ENCODE measurements at places on chromosomes 11 and 22. TPM values are rescaled to one million over a fixed set of nuclear protein-coding genes. Genes with fewer than 3 reads are reported as not detected.

DNA sequence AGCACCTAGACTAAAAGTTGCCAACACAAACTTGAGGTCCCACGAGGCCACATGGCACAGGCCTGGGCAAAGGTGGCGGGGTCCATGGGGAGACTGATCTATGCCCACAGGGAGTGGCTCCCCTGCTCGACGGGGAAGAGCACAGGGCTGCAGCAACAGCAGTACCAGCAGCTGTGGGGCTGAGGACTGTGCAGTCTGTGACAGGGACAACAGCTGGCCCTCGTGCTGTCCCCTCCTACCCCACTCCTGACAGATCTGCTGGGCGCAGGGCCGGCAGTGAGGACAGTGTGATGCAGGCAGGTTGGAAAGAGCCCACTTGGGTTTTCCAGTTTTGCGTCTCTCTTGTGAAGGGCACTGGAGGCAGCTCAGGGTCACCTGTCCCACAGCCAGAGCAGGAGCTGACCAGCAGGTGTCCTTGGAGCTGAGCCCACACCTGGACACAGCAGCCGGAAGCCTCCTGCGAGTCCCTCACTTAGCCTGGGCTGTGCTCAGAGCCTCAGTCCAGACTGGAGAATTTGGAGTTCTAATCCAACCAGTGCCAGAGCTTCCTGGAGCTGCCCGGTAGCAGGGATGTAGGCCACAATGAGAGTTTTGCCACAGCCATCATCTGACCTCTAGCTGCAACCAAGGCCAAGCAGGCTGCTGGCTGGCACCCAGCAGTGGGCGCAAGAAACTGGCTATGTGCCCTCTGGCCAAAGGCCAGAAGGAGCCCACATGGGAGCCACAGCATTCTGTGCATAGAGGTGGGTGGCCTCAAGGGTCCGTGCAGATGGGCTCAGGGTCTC is 3.6 kb upstream of the GAS2L1 start:
- peak; percentile 41 for DNase-seq

Gene MYO18B
- not detected for total RNA-seq

DNA sequence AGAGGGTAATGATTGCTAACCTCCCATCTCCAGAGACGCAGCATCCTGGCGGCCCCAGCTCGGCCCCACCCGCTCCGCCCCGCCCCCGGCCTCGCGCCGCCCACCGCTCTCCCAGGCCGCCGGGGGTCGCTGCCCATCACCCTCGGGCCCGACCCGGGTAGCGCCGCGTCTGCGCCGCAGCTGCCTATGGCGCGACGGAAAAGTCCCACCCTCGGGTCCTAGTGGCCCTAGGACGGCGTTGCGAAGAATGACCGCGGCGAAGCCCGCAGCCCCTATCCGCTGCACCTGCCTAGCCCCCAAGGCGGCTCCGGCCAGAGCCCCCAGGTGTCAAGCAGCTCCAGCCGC is 457 bp downstream of the CPSF7 start:
- DNase-seq: peak; percentile 63

Gene DLG2
- total RNA-seq: 174 TPM

GRCh38 chr11:1205121-1205986 is 17.5 kb upstream of the MUC5B start:
- no peak for DNase-seq

GRCh38 chr22:26087816-26088215 is 81.4 kb upstream of the SEZ6L start:
- no peak for DNase-seq

Gene SYT9
- 7.3 TPM for total RNA-seq

Gene TSKU
- 4.9 TPM for total RNA-seq

GRCh38 chr11:113256431-113257202 is 57.8 kb upstream of the TTC12 start:
- no peak for DNase-seq

DNA sequence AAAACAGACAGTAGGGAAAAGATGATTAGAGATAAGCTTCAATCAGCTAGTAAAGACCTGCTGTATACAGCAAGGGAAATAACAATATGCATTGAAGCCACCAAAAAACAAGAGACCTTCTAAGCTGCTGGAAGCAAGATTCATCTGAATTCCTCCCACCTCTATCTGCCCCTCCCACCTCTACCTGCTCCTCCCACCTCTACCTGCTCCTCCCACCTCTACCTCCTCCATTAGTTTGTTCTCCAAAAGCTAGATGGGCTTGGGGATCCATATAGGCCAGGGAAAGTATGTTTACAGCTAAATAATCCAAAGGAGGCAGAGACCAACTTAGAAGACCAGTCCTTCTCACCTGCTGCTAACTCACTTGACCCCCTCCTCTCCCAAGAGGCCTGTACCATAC is 33.2 kb downstream of the PAK1 start:
- DNase-seq: no peak

DNA sequence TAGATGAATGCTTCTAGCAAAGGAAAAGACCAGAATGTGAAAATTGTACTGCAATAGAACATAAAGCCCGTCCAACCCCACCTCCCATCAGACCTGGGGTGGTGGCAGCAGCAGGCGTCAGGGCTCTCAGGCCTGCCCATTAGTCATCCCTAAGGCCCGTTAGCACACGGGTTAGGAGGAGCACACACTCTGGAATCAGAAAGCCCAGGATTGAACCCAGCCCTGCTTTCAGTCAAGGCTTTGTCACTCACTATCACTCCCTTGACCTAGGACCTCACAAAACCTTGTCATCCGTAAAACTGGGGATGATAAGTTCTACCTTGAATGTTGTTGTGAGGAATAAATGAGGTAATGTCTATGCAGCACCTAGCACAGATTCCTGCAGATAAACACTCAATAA is 26.9 kb downstream of the MICAL3 start:
- DNase-seq: no peak

Gene SHANK3
- 4.1 TPM for total RNA-seq

Gene MMP3
- total RNA-seq: not detected

DNA sequence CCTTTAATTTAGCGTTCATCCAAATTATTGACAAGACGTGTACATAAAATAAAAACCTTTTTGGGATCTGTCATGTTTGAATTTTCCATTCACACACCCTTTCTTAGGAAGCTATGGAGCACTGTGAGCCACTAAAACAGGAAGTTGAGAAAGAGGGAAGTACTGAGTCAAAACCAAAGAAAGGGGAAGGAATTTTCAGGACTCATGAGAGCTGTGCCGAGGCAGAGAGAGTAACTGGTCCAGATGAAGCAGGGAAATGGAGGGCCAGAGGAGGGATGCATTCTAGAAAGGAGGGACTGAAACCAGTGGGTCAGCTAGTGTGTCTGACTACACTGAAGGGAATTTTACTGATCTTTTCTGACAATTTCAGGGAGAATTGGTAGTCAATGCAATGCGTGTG is 24.9 kb downstream of the APLP2 start:
- DNase-seq: peak; percentile 20

DNA sequence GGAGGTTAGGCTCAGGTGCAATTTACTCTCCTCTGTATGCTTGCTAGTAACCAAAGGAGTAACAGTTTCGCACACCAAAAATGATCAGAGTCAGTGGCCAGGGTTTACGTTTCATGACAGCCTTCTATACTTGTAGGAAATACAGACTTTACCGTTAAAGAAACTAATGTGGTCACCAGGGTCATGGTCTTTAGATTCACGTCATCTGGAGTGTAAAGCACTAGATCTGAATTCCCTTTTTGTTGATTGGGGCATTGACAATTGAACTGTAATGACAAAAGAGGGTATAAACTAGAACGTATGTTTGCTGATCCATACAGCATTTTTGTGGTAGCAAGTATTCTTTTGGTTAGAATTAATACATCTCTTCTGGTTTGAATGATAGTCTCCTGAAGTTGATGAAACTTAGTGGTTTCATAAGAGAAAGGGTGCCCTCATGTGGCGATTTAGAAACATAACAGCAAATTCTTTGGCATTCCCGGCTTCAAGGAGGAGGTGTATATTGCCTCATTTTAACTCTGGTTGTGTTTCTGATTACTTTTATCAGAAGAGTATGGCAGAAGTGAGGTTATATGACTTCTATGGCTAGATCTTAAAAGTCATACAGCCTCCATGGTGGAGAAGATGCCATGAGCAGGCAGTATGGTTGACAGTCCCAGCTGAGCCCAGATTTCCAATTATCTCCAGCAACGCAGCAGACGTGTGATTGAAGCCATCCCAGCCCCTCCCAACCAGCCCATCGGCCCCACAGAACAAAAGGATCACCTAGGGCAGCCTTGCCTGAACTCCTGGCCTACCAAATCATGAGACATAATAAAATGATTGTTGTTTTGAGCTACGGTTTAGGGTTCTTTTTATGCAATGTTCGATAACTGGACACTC is 35.1 kb downstream of the MMP7 start:
- peak; percentile 58 for DNase-seq

Gene TIGD3
- 5.3 TPM for total RNA-seq

GRCh38 chr11:67674442-67674871 is at the start of gene ALDH3B2:
TSS of gene ALDH3B2 (minus strand) at chr11:67674623. CDS start at chr11:67666935, 7,688 bp downstream.
- DNase-seq: no peak

GRCh38 chr22:21450320-21450831 is 16.8 kb upstream of the TMEM191C start:
- no peak for DNase-seq

DNA sequence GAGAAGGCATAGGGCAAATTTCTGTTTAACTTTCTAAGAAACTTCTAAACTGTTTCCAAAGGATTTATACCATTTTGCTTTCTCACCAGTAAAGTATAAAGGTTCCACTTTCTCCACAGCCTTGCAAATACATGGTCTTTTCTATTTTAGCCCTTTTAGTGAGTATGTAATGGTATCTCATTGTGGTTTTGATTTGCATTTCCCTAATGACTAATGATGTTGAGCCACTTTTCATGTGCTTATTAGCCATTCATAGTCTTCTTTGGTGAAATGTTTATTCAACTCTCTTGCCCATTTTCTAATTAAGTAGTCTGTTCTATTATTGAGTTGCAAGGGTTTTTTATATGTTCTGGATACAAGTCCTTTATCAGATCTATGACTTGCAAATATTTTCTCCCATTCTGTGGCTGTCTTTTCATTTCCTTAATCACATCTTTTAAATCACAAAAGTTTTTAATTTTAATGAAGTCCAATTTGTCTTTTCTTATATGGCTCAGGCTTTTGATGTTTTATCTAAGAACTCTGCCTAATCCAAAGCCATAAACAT is 83.8 kb upstream of the KCNQ1OT1 start:
- no peak for DNase-seq

DNA sequence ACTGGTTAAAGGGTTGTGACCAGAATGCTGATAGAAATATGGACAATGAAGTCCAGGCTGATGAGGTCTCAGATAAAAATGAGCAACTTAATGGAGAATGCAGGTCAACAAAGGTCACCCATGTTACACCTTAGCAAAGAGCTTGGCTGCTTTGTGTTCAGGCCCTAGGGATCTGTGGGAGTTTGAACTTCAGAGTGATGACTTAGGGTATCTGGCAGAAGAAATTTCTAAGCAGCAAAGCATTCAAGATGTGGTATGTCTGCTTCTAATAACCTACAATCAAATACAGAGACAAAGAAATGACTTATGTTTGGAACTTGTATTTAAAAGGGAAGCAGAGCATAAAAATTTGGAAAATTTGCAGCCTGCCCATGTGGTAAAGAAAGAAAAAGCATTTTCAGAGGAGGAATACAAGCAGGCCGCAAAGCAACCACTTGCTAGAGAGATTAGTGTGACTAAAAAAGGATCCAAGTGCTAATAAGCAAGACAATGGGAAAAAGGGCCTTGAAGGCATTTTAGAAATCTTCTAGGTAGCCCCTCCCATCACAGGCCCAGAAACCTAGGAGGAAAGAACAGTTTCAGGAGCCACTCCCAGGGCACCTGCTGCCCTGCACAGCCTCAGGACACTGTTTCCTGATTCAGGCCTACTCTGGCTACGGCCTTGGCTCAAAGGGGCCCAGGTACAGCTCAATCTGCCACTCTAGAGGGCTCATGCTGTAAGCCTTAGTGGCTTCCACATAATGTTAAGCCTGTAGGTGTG is 41.3 kb downstream of the TNKS1BP1 start:
- DNase-seq: no peak

GRCh38 chr11:43947003-43947500 is 4.6 kb downstream of the C11orf96 start:
- DNase-seq: no peak

Gene ROBO4
- total RNA-seq: 1.6 TPM

DNA sequence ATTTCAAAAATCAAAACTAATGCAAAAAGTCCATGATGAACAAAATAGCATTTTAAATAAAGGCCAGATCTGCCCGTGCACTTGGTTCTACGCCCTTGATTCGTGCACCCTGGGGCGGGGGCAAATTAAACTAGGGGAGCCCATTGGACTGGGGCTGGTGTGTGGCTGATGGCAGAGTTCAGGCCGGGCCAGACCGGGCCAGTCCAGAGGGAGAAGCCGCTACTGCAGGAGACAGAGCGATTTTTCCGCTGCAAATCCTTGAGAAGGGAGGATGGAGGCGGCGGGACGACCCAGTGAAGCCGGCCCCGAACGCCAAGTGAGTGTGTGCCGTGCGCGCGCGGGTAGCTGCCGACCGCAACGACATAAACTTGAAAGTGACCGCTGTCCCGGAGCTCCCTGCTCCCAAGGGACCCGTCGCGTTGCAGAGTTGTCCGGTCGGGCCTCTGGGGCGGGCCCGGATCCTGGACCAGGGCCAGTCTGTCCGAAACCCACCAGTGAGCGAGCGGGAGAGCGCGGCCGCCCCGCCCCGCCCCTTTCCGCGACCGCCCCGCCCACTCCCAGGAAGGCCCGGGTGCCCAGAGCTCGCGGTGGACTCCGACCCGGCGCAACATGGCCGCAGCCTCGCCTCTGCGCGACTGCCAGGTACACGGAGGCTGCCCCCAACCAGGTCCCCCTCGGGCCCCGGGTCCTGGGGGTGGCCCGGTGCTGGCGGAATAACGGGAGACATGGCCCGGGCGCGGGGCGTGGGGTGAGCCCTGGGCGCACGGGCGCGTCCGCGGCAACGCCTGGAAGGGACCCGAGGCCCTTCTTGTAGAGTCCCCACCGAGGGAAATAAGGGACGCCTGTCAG is at the start of gene TTC38:
Gene TTC38 (plus strand): TSS at position 578 of the 849 bp plus-strand sequence. CDS start 32 bp downstream, at position 610.
- DNase-seq: peak; percentile 97

GRCh38 chr22:45441138-45441537 is 27.6 kb downstream of the RIBC2 start:
- peak; percentile 35 for DNase-seq

Gene ESAM
- total RNA-seq: 3.7 TPM

GRCh38 chr22:20808844-20809243 is 34.9 kb downstream of the SERPIND1 start:
- DNase-seq: no peak

GRCh38 chr22:48425091-48425506 is 1402.6 kb downstream of the BRD1 start:
- no peak for DNase-seq

GRCh38 chr11:71252770-71253730 is 673 bp upstream of the SHANK2 start:
- no peak for DNase-seq

DNA sequence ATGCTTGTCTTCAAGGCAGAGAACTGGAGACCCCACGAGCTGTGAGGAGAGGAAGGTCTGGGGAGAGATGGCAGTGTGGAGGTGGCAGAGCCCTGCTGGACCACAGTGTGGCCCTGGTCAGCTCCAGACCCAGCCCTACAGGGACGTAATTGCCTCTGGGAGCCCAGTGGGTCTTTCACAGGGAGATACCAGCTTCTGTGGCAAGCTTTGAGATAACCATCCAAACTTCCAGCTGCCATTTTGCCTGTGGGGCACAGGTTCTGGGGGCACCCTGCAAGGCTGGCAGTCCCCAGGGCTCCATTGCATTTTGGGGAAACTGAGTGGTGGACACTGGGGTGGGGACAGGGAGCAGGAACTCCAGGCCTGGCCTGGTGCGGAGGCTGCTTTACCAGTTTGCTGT is 10.2 kb upstream of the MPPED1 start:
- DNase-seq: no peak

Gene MIOX
- not detected for total RNA-seq

Gene GAL
- total RNA-seq: not detected

Gene CD3G
- total RNA-seq: not detected

- DNase-seq: peak; percentile 61
Measured at GRCh38 chr22:46537225-46537945, at the start of gene CELSR1. TSS of gene CELSR1 (minus strand) at chr22:46537620. CDS start at chr22:46537170, 450 bp downstream.

Gene GLB1L2
- 1.2 TPM for total RNA-seq

GRCh38 chr11:19985111-19985510 is 175.2 kb downstream of the DBX1 start:
- no peak for DNase-seq

All from frontal cortex (tissue), 4 donors.